Naive B cell (primary cell): ENCODE measurements at places on chromosomes 7 and 10.

- DNase-seq: no peak
These were observed 58.4 kb upstream of the MACROH2A2 start for GRCh38 chr10:69994262-69994661.

DNA sequence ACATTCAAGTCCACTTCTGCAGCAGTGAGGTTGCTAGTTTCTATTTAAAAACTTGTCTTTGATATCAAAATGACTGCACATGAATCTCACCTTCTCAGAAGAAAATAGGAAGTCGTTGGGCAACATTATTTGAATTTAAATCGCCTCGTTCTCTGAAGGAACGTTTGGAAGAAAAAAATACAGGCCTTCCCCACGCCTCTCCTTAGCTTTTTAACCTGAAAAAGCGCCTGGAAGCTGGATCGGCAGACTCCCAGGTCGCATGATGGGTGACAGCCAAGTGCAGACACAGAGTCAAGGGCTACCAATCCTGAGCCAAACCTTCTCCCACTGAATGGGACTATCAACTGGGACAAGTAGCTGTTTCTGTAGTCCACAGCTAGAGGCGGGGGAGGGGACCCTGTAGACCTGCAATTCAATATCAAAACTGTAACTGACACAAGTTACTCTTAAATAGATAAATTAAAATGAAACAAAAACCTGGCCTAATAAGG is 2.2 kb downstream of the FAM53B start:
- DNase-seq: no peak

- DNase-seq: no peak
These were observed 102.6 kb upstream of the DDC start for GRCh38 chr7:50667789-50668226.

DNA sequence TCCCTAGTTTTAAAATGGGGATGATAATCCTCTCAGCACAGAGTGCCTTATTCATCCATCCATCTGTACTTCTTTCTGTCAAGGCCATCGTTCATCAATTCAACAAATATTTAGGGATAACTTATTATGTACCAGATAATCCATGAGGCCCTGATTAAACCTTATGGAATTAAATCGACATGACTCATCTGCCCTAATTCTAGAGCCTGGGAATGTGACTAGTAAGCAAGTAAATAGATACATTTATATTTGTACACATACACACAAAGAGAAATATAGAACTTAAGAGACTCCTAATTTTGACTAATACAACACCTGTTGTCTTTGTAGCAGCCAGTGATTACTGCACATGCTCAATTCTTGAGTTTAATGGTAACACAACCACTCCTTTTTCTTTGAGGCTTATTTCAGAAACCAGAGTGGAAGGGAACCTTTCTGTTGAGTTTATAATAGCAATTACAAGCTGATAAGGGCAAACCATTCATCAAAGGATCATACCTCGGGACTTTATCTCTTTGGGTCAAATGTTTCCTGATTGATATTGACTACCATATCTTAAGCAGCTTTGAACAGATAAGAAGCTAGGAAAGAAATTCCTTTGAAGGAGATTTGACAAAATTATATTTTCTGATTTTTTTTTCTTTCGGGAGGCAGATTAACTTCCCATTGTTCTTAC is 122.7 kb downstream of the ARID5B start:
- DNase-seq: no peak

- no peak for DNase-seq
These were observed 32.6 kb upstream of the ADCYAP1R1 start for GRCh38 chr7:31019509-31019908.

- DNase-seq: no peak
These were observed 761 bp upstream of the DOCK1 start for GRCh38 chr10:126904516-126904817.

DNA sequence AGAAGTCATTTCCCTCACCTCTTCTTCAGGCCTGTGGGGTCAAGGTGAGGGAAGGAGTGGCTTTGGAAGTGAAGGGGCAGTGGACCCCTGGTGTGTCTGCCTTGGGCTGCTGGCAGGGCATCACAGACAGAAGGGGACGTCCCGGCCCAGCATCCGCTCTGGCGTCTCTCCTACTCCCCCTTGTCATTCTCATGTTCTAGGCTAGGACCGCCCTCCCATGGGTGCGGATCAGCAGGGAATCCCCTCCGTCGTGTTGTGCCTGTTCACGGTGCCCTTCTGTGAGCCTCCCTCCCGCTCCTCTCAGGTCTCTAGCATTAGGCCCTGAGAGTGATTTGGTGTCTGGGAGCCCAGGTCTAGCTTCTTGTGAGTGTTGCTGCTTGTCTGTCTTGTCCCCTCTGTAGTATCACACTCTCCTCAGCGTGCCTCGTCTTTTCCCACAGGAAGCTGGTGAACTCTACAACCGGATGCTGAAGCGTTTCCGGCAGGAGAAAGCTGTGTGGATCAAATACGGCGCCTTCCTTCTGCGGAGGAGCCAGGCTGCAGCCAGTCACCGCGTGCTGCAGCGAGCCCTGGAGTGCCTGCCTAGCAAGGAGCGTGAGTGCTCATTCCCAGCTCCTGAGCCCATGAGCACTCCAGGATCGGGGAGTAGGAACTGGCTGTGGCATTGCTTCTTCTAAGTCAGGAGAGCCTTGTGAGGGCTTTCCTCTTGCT is 8.5 kb downstream of the CALHM2 start:
- DNase-seq: no peak

GRCh38 chr7:70710651-70711050 is 421.3 kb upstream of the GALNT17 start:
- no peak for DNase-seq

- no peak for DNase-seq
These were observed 5.7 kb upstream of the PRR15 start for GRCh38 chr7:29557954-29558353.
